Stimulated activated CD4-positive, alpha-beta T cell treated with anti-CD3 and anti-CD28 coated beads, Interleukin-1b, Interleukin-23, amount 100 ng/mL, for 1 hour (primary cell): ENCODE measurements at places on chromosomes 13 and 19.

GRCh38 chr13:72462166-72462565, 265.3 kb downstream of the MZT1 start:
- DNase-seq: no peak

GRCh38 chr13:50224534-50224933, 209.3 kb downstream of the KCNRG start:
- no peak for DNase-seq

DNA sequence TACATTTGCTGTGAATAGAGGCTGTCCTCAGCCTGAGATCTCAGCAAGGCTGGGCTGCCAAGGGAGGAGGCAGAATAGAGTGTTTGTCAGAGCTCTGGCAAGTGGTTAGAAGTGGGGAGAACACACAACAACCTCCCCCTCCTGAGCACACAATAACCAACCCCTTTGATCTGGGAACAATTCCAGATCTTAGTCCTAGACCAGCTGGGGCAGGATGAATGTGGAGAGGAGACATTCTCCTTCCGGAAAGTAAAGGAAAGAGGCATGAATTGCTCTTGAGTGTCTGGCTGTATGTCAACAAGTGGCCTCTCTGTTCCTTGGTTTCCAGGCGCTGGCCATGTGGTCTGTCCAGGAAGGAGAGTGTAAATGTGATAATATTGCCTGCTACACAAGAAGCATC, 114.9 kb upstream of the TMTC4 start:
- DNase-seq: no peak

DNA sequence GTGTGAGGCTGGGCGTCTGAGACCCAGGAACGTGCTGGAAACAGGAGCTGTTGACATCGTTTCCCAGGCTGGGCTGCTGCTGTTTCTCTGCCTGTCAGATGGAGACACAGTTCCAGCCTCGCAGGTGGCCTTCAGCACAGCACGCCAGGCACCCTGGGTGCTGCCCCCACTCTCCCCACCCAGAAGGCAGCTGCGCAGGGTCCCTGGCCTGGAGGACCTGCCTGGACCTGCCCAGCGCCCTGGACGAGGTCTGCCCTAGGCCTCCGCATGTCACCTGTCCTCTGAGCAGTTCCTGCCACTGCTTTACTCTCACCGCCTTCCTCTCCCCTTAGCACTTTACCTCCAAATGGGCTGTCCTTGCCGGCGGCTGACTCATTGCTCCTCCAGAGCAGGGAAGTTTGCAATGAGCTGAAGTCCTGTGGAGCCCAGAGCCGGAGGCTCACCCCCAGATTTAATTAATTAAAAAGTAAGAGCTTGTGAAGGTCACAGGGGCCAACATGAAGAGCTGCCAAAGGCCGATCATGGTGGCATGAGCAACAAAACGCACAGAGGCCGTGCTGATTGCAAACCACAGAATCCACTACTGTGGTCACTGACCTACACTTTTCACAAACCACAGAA, 32.2 kb downstream of the C13orf46 start:
- DNase-seq: no peak

- no peak for DNase-seq
These were observed 187.5 kb downstream of the GPC6 start for GRCh38 chr13:93413972-93414717.

GRCh38 chr13:99662678-99663077, 161.4 kb downstream of the TM9SF2 start:
- no peak for DNase-seq

DNA sequence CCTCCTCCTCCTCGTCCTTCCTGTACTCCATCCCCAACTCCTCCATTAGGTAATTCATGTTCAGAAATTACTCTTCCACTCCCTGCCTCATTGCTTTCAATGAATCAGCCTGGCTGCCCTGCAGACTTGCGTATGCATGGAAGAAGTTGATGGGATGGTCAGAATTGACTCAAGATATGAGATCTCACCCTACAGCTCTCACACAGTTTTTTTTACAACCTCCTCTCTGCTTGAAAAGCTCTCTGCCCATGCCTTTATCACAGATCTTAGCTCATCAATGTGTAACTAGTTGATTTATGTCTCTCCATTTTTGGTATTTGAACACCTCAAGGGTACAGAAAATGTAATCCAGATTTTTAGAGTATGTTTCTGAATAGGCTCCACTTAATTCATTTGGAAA, 506.9 kb downstream of the TBC1D4 start:
- DNase-seq: no peak

DNA sequence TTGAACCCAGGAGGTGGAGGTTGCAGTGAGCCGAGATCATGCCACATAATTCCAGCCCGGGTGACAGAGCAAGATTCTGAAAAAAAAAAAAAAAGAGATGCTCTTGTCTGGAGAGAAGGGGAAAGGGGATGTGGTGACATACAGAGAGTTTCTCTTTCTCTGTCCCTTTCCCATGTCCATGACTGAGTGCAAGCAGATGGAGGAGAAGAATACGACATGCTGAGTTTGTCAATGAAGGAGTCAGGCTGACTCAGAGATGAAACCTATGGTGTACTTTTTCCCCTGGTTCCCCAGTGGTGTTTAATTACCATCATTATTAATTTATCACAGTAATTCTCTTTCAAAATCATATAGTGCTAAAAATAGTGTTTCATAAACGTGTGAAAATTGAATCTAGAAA, 448.8 kb downstream of the FOXO1 start:
- no peak for DNase-seq

- no peak for DNase-seq
These were observed 1.8 kb upstream of the CCNA1 start for GRCh38 chr13:36430247-36431203.

GRCh38 chr13:96544957-96545356, 449.3 kb downstream of the OXGR1 start:
- DNase-seq: no peak

DNA sequence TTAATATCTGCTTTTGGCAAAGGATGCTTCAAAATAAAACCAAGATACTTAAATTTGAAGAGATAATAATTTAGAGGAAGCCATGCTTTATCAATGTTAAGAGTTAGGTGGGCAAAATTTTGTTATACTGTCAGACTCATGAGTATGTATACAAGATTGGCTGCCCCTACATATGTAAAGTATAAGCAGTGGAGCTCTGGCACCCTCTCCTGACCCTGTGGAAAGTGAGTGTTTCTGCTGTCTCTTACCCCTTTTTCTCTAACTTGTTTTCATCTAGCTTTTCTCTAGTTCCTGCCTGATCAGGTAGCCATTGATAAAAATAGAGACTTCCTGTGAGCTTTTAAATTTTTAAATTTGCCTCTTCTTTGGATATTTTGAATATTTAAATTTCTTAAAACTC, 710.9 kb upstream of the SPRY2 start:
- no peak for DNase-seq

GRCh38 chr13:98526182-98526512, 50.8 kb downstream of the STK24 start:
- DNase-seq: no peak

DNA sequence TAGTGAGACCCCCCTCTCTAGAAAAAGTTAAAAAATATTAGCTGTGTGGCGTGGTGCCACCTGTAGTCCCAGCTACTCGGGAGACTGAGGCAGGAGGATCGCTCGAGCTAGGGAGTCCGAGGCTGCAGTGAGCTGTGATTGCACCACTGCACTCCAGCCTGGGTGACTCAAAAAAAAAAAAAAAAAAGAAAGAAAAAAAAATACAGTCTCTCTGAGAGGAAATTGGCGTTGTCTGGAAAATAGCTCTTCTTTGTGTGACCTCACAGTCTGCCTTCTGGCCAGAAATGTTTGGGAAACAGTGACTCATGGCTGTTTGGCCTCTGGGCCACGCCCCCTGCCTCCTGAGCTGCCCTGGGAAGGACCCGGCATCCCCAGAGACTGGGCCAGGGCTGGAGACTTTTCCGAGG, 10.7 kb downstream of the MARCHF2 start:
- no peak for DNase-seq

GRCh38 chr13:32737679-32738078, 151.4 kb downstream of the PDS5B start:
- DNase-seq: no peak

DNA sequence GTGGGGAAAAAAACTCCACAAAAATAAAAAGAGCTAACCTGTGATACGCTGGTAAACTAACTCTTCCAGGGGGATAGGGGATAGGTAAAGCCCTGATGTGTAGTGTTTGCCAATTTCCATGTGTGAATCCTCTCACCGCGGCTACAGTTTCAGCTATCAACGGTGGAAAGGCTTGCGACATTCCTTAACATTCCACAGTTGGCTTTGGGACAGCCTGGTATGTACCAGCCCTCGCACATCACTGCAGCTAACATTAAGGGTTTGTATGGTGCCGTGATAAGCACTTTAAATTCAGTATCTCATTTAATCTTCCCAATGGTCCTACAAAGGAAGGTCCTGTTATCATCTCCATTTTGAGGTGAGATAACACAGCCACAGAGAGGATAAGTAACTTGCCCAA, 112.4 kb downstream of the KATNAL1 start:
- DNase-seq: no peak

- no peak for DNase-seq
These were observed 35.7 kb downstream of the TFDP1 start for GRCh38 chr13:113620036-113620796.

GRCh38 chr19:30222428-30222873, 149.7 kb upstream of the ZNF536 start:
- DNase-seq: no peak

DNA sequence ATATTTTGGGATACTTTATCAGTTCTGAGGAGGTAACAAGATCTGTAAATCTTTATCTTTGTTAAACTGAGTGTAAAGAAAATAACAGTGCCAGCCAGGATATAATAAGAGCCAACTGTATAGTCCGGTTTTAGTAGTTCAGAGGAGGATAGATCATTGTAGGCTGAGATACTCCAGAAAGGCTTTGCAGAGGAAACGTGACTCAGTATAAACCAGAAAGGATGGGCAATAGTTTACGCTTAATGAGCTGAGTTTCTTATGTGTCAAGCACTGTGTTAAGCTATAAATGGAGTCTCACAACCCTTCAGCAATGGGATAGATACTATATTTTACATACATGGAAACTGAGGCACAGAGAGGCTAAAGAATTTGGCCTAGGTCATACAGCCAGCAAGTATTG, 3.8 kb downstream of the RFXAP start:
- no peak for DNase-seq

DNA sequence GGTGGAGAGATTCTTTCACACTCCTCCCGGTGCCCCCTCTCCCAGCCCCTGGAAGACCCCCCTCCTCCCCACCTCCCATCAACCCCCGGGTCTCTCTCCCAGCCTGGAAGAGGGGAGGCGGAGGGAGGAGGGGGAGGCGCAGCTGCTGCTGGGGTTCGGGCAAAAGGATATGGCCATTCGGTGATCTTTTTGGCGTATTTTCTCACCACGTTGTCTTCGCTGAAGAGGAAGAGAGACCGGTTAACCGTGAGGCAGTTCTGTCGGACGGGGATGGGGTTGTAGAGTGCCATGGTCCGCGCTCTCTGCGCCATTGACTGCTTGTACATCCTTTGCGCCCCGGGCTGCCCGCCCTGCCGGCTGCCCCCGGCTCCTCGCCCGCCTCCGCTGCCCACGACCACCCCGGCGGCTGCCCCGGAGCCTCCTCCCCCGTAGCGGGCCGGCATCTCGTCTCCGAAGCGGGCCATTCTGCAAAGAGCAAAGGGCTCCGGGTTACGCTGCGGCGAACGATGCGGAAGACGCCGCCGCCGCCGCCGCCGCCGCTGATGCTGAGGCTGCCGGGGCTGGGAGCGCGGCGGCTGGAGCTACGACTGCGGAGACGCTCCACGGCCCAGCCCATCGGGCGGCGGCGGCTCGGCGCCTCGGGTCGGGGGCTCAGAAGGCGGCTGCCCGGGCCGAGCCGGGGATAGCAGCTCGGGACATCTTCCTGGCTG, 363 bp downstream of the CACNA1A start:
- no peak for DNase-seq

GRCh38 chr19:46368116-46368515, 21.2 kb downstream of the PPP5C start:
- DNase-seq: no peak

DNA sequence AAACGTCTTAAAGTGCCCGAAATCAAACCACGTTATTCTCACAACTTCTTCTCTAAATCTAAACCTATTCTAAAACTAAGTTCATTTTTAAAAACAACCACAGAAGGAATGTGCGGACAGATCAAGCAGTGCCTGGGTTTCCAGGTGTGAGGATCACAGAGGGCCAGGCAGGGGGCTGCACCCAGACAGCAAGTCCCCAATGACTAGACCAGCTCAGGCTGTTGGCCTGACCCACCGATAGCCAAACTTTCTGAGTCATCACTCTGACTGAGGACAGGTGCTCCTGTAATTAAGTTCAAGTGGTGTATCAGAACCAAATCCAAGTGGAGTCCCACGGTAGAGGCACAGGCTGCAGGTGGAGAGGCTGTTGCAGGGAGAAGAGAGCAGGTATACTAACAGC, 37.6 kb upstream of the EPHX3 start:
- no peak for DNase-seq
